T-helper 1 cell (primary cell): ENCODE measurements at places on chromosomes 12 and 14.

- DNase-seq: peak; percentile 44
These were observed 27.8 kb upstream of the GPR132 start for GRCh38 chr14:105093038-105093430.

DNA sequence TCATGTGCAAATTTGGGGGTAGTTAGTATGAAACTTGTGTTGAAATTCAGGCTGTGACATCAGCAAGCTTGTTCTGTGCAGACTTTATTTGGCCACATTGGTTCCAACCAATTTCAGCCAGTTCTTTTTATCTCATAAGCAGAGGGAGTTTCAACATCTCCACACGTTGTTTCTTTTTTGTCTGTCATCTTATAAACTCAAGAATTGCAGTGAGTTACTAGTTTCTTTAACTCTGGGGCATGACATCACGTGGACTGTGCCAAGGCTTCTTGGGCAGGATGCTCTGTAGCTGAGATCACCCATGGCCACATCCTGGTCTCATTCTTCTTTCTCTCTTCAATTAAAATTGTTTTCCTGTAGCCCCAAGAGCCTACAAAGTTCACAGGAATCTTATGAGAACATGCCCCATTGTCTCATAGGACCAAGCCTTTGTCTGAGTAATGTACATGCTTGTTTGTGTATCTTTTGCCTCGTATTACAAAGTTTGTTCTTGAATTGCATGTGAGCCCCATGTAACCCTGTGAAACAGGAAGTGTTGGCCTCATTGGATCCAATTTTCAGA, 982.0 kb upstream of the TMEM132C start:
- no peak for DNase-seq

- no peak for DNase-seq
These were observed 120.2 kb downstream of the DAAM1 start for GRCh38 chr14:59308673-59309072.

DNA sequence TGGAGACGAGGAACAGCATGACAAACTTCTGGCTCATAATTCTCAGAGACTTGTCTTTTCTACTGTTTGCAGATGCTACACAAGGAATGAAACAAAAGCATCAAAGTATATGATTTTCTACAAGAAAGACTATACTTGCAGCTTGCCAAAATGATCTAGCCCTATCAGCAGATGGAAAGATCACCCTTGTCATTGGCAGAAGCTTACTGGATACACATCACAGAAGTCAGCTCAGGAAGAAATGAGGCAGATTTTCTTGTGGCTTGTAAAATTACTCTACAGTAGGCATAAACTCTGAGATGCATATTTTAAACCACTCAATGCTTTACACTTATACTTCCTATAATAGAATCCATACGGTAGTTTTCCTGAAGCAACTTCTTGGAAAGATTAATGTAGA, 20.6 kb downstream of the E2F7 start:
- no peak for DNase-seq

DNA sequence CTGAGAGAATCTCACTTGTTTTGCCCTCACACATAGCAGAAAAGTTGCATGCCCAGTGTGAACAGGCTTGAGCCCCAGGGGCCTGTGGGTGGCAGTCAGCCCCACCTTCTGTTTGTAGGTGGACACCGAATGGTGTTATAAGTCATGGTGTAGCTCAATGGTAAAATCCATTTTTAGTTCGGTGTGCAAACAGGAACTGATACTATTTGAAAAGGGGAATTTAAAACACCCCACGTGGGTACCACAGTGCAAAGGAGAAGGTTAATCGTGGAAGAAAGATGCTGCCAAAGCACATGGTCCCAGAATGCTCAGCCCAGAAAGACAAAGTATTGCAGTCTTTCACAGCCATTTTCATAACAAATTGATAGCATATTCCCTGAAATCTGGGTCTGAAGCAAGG, 71.8 kb upstream of the GZMB start:
- DNase-seq: no peak

DNA sequence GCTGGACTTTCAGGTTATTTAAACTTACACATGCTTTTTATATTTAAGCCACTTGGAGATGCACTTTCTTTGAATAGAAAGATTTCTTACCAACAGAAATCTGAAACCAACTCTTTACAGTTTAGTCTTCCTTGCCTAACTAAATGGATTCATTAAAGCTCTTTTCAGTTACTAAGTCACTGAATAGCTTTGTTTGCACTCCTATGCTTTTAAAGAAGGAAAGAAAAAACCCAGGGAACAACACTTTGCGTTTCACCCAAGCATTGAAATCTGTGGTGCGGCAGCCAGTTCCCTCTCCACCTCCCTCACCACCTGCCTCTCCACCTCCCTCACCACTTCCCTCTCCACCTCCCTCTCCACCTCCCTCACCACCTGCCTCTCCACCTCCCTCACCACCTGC, 70.3 kb downstream of the RIMBP2 start:
- no peak for DNase-seq

DNA sequence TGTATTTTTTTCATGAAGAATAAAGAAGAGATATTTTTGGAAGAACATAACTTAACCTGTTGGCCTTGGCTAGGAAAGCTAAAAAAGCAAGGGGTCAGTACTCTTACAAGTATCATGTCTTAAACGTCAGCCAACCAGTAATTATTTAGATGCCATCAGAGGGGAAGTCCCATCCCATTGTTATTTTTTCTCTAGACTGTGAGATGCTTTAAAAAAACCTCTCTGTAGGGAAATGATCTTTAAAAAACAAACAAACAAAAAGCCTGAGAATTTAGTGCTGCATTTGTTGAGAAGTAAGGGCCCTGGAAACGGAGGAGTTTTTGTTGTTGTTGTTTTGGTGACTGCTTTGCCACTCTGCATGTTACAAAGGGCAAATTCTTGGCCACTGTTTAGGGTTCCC, 474.0 kb downstream of the ZFP36L1 start:
- no peak for DNase-seq

DNA sequence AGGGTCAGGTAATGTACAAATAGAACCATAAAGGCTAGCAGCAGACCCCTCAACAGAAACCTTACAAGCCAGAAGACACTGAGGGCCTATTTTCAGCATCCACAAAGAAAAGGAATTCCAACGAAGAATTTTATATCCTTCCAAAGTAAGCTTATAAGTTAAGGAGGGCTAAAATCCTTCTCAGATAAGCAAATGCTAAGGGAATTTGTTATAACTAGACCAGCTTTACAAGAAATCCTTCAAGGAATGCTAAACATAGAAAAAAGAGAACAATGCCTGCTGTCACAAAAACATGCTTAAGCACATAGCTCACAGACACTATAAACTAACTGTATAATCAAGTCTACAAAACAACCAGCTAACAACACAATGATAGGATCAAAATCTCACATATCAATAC, 130.7 kb upstream of the RPL10L start:
- DNase-seq: no peak

- no peak for DNase-seq
These were observed 75.2 kb downstream of the SPRING1 start for GRCh38 chr12:116662612-116663144.

DNA sequence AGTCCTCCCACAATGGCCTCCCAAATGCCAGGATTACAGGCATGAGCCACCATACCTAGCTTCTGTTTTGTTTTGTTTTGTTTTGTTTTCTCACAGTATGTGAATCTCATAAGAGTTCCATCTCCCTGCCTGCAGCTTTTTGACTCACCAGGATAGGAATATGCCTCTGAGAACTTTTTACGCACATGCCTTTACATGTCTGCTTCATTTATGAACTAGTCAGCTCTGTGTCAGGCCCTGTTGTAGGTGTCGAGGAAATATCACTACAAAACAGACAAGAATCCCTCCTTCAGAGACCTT, 89.0 kb downstream of the BORCS5 start:
- no peak for DNase-seq

- no peak for DNase-seq
These were observed 282.2 kb downstream of the ALG10 start for GRCh38 chr12:34304546-34304945.

- peak; percentile 82 for DNase-seq
These were observed 19.7 kb downstream of the VDR start for GRCh38 chr12:47885012-47885501.

GRCh38 chr12:56084958-56085543, 5.1 kb downstream of the ERBB3 start:
- no peak for DNase-seq

- no peak for DNase-seq
These were observed 454.1 kb downstream of the PCNX1 start for GRCh38 chr14:71361336-71361735.

DNA sequence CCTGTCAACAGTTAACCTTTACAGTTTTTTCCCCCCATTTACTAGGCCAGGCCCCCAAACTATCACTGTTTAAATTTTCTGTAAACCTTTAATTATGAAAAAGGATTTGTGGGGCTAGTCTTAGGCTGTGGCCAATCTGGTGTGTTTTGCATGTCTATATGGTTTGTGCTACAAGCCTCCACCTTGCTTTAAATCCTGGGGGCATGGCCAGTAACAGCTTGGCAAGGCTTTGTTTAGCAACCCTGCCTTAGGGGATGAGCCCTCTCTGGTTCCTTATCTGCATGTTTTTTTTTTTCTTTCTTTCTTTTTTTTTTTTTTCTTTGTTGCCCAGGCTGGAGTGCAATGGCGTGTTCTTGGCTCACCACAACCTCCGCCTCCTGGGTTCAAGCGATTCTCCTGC, 102.7 kb downstream of the KCNMB4 start:
- no peak for DNase-seq

- no peak for DNase-seq
These were observed 47.0 kb upstream of the KCNA5 start for GRCh38 chr12:4996714-4997113.

DNA sequence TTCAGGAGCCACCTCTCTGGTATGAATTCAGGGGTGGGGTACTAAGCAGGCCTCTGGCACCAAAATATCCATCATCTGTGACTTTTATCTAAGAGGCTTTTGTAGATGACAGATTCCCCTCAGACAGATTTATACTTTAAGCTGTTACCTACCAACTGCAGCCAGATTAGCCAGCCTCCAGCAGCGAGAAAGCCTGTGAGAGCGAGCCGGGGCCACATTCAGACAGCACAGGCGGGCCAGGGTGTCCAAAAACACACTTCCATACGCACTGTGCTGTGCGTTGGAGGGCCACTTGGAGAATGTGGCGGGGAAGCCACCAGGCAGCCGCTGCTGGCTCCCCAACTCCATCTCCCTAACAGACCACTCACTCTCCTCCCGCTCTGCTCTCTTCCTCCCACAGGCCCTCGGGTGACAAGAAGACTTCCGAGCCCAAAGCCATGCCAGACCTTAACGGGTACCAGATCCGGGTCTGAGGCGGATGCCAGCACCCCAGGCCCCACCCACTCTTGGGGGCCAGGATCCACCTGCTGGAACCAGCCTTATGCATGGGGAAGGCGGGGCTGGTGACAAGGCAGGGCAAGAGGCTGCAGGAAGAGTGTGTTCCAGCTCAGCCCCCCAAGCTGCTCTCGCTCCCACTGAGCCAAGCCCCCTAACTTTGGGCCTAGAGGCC, 17.4 kb downstream of the VASH1 start:
- DNase-seq: no peak

DNA sequence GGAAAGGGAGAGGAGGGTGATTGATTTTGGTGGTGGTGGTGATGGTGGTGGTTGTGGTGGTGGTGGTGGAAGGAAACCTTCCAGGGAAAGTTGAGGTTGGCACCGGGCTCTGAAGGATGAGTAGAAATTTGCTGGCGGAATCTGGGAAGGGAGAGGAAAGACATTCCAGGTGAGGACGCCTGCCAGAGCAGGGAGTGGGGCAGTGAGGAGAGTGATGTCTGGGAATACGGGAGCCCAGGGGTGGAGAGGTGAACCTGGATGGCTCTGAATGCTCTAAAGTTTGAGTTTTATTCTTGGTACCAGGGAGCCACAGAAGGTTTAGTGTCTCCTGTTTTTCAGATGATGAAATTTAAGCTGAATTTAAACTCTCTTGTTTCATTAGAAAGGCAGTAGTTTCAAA, 16.0 kb downstream of the CHST11 start:
- DNase-seq: no peak
